ENCODE measurements at places on chromosomes 2 and 18. TPM values are rescaled to one million over a fixed set of nuclear protein-coding genes. Genes with fewer than 3 reads are reported as not detected.

GRCh38 chr2:200039724-200040650, 84.6 kb downstream of the MAIP1 start:
- H3K36me3 ChIP-seq: no peaks in the 10 kb centered on the region
- H3K27me3 ChIP-seq: no peaks in the 10 kb centered on the region
- DNase-seq: peak; percentile 37
- H3K4me1 ChIP-seq: peaks cover 7% of the 10 kb centered on the region
- H3K27ac ChIP-seq: no peak overlapping the region

GRCh38 chr18:58762781-58763171, 91.5 kb downstream of the MALT1 start:
- no peak for DNase-seq
- H3K36me3 ChIP-seq: no peaks in the 10 kb centered on the region
- H3K27ac ChIP-seq: no peak overlapping the region
- H3K4me1 ChIP-seq: no peaks in the 10 kb centered on the region

Gene TRIM54
- total RNA-seq: not detected

DNA sequence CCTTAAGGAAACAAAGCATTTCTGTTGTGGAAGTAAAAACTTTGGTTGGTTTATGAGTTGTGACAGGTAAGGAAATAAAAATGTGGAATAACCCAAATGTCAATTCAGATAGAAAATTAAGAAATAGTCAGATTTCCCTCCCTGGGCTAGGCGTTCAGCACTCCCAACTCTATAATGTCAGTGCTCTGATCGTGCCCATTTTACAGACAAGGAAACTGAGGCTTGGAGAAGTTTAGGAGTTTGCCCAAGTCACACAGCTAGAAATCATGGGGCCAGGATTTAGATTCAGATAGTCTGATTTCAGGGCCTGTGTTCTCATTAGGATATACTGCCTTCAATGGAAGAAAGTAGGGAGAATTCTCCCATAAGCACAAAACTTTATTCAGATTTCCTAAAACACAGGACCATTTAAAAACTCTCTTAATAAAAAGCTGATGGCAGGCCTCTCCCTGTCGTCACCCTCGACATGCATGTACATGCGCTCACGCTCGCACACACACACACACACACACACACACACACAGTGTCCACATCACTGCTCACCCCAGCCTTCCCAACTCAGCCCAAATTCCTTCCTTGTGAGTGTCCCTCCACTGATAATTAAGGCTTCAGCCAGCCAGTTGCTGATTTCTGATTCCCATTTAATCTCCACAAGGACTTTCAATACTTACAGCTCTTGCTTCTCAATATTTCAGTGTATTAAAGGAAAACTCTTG, 49.1 kb upstream of the SLC14A2 start:
- H3K4me1 ChIP-seq: no peaks in the 10 kb centered on the region
- H3K27me3 ChIP-seq: no peaks in the 10 kb centered on the region
- DNase-seq: no peak
- H3K4me3 ChIP-seq: no peak overlapping the region
- H3K27ac ChIP-seq: no peak overlapping the region
- H3K36me3 ChIP-seq: no peaks in the 10 kb centered on the region

GRCh38 chr2:240143801-240144648, 3.6 kb upstream of the OTOS start:
- H3K27ac ChIP-seq: no peak overlapping the region
- peaks cover 2% of the 10 kb centered on the region for H3K4me1 ChIP-seq
- no peak overlapping the region for H3K4me3 ChIP-seq
- DNase-seq: peak; percentile 71

DNA sequence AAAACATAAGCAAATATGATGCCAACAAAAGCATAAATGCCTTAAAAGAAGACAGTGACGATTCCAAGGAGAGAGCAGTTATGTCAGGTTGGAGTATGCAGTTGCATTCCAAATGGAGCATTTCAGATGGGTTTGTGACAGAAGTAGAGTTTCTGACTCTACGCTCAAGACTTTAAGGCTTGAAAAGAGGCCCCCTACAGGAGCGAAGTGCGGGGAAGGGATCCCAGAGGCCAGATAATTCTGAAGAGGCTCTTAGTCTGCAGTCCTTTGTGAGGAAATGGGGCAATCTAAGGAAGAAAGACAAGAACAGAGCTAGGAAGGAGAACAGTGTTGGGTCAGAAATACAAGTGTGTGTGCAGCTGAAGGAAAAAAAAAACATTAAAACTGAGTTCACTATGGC, 95.5 kb downstream of the ZNF521 start:
- H3K4me1 ChIP-seq: no peaks in the 10 kb centered on the region
- no peak for DNase-seq
- H3K4me3 ChIP-seq: no peak overlapping the region

Gene CGREF1
- 8.7 TPM for total RNA-seq

DNA sequence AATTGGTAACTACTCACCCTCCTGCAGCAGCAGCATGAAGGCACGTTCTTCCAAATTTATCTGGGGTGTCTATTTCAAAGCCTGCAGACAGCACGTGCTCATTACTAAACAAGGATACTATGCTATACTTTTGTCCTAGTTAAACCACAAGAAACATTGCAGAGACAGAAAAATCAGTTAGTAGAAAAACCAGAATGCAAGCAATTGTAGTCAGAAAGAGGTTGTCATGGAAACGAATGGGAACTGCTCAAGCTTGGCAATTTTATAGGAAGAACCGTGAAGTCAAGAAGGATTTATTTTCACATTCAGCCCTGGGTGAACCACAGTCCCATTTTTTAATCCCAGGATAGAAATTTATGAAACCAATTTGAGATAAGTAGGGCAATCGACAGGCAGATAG, 162.2 kb upstream of the PGAP1 start:
- no peak overlapping the region for H3K4me3 ChIP-seq
- no peaks in the 10 kb centered on the region for H3K36me3 ChIP-seq
- DNase-seq: no peak
- no peaks in the 10 kb centered on the region for H3K27me3 ChIP-seq
- H3K4me1 ChIP-seq: peaks cover 4% of the 10 kb centered on the region

GRCh38 chr2:71749671-71750101, 296.3 kb downstream of the DYSF start:
- no peak overlapping the region for H3K27ac ChIP-seq
- H3K4me1 ChIP-seq: no peaks in the 10 kb centered on the region
- no peak for DNase-seq
- H3K27me3 ChIP-seq: no peaks in the 10 kb centered on the region

Measured in ovary (tissue), 10 donors.